ENCODE measurements at places on chromosomes 7 and 10.

DNA sequence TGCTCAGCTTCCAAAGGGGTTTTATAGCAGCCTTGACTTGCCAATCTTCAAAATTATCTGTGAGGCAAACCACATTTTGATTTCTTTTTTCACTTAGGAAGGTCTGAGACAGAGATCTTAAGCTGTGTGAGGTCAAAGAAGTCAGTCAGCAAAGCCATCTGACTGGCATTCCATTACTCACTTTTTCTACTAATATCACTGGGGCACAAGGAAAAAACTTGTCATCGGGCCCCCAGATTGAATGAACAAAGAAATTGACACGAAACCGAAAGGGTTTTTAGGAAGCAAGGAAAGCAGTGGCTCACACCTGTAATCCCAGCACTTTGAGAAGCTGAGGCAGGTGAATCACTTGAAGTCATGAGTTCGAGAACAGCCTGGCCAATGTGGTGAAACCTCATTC, 78.5 kb upstream of the FRMD4A start:
- peak; percentile 6 for DNase-seq

GRCh38 chr7:114789871-114790311, 132.0 kb upstream of the MDFIC start:
- DNase-seq, result peak; percentile 64

DNA sequence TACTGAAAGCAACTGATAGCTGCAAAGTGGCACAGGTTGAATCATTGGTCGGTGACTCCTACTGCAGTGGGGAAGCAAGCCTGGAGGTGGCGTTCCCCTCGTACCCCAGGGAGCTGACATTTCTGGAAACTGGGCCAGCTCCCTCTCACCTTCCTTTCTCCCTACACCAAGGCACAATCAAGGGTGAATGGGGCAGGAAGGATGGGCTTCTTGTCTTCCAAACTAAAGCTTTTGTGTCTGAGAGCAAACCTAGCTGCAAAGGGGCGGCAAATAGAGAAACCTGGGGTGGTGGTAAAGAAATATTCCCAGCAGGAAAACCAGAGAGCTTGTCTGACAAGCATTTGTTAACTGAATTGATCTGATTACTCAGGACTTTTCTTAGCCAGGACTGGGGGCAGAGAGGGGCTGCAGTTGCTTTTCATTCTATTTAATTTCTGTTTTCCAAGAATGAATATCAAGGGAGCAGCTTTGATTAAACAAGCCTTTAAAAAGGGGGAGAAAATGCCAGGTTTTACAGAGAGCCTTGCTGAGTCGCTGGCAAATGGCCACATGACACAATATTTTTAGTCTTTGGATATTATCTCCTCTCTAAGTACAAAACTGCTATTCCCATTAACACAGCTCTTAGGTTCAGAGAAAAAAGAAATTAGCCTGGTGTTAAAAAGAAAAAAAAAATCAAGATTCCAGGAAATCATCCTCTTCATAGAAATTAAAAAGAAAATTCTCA, 27.8 kb downstream of the CDHR3 start:
- DNase-seq, result no peak

DNA sequence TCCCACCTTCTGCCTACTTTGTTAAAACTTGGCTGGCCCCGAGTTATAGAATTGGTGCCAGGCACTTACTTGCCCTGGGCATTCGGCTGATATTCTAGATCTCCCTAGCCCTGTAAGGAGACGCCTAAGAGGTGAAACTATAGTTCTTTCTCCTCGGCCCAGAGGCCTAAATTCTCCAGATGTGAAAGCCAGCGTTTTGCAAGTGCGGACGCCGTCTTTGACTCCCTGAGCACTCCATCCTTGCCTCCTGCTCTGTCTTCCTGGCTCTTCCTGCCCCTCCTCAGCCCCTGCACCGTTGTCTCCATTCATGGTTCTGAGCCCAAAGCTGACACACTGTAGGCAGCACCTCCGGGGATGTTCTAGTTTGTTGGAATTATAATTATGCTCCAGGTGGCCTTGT, 11.2 kb downstream of the SMKR1 start:
- no peak for DNase-seq

DNA sequence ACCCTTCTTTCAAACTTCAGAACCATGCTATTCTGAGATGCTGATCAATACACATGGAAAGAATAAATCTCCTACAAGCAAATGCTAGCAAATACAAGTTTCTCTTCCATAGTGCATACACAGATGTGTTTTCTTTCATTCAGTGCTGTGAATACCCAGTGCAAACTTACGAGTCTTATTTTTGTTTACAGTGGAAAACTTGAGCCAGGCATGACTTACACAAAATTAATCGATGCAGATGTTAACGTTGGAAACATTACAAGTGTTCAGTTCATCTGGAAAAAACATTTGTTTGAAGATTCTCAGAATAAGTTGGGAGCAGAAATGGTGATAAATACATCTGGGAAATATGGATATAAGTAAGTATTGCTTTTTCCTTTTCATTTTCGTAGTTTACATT, 48.8 kb downstream of the PNLIPRP3 start:
- DNase-seq, result no peak

DNA sequence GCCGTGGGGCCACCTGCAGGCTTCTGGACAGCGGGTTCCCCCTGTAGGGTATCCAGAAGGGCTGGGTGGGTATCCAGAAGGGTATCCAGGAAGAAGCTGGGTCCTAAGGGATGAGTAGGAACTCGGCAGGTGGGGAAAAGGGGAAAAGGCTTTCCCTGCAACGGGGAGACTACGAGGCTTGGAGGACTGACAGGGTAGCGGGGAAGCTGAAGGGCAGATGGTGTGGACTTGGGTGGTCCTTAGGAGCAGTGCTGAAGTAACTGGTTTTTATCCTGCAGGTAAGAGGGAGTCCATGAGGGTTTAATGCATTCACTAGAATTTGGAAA, 525 bp downstream of the UBE2D4 start:
- no peak for DNase-seq
